ENCODE measurements at places on chromosomes 16 and 17.

GRCh38 chr17:62112229-62112628, 47.2 kb upstream of the MED13 start:
- DNase-seq, result no peak

- no peak for DNase-seq
Observed at GRCh38 chr16:11296706-11297491, 15.8 kb upstream of the PRM1 start.

DNA sequence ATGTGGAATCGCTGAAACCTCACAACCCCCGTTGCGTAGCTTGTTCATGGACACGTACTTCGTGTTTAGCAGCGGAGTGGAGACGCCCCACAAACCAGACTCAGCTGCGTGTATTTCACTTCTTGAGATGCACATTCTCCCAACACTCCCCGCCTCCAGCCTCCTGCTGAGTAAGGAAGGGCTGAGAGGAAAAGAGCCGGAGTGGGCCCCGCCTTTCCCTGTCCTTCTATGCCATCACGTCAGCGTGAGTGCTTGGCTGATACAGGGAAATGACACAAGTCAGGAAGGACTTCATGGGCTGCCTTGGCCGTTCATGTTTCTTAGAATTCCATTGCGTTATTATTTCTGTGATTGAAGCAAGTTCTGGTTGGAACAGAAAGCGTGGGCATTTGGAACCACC, 68.6 kb upstream of the CBX4 start:
- no peak for DNase-seq

DNA sequence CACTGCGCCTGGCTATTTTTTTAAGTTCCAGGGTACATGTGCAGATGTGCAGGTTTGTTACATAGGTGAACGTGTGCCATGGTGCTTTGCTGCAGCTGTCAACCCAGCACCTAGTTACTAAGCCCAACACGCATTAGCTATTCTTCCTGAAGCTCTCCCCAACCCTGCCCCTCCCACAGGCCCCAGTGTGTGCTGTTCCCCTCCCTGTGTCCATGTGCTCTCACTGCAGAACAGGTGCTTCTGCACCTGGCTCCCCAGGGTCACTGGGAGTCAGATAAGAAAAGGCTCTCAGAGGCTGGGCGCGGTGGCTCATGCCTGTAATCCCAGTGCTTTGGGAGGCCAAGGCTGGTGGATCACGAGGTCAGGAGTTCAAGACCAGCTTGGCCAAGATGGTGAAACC, 6.2 kb downstream of the HASPIN start:
- no peak for DNase-seq

DNA sequence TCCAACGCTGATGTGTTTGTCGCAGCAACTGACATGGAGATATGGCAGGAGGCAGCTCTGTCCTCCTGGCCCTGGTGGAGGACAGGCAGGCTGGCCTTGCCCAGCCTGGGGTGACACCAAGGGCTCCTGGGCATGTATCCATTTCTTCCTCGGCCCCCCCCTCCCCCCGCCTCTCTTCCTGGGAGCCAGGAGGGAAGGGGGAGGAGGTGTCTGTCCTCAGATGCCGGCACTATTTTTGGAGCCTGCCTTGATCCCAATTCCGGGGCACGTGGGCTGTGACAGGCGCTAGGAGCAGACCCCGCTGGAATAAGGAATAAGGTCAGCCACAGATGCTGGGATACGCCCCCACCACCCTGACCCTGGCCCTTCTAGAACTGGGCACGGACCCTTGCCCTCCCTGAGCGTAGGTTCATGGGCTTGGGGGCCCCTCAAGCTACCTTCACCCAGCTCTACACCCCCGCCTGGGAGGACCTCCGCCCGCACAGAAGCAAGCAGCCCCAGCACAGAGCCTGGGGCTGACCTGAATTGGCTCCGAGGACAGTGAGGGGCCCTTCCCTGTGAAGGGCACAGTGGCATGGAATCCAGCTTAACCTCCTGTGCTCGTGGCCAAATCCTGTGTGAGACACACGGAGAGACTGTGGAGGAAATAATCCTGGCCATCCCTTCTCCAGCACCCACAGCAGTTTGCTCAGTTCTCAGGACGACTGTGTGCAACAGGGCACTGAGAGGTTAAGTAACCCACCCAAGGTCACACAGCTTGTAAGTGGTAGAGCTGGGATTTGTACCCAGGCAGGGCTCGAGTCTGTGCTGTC, 24.1 kb downstream of the SEC14L5 start:
- DNase-seq, result no peak

DNA sequence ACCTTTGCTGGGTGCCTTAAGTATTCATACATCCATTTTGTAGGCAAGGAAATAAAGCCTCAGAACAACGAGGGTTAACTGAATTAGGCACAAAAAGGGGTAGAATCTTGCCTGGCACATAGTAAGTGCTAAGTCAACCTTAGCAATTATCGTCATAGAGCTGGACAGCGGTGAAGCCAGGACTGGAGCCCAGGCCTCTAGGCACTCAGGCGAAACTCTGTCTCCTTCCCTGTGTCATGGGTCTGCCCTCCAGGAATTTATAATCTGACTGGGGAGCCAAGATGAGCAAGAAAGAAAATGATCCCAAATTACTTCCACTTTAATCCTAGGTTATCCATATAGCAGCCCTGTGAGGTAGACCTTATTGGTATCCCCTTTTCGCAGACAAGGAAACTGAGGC, 61.4 kb downstream of the KATNIP start:
- DNase-seq, result no peak

GRCh38 chr17:28069061-28069460, 26.6 kb downstream of the NLK start:
- no peak for DNase-seq

DNA sequence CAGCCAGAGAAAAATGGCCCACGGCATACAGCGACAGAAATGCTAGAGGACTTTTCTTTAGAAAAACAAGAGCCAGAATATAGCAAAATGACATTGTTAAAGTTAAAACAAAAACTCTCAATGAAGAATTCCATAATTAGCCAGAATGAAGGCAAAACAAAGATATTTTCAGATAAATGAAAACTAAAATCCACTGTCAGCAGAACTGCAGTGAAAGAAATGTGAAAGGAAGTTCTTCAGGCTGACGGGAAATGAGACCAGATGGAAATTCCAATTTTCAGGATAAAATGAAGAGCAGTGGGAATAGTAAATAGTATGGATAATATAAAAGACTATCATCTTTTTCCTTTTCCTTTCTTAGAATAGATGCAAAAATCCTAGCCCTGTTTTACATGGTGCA, 38.4 kb downstream of the ZCCHC14 start:
- DNase-seq, result no peak

DNA sequence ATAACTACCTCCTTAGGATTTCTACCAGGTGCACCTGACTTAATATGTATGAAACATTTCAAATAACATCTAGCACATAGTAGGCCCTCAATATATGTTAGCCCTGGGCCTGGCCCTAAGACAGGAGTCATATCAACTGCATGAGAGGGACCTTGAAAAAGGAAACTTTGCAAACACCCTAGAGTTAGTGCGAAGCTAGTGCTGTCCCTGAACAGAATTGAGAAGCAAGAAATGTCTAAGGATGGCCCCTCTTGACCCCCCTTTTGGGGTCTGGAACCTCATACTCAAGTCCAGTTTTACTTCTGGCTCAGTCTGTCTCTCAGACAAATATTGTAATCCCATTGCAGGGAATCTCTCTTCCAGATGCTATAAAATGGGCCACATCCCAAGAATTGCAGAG, 80.5 kb downstream of the CBLN1 start:
- no peak for DNase-seq

DNA sequence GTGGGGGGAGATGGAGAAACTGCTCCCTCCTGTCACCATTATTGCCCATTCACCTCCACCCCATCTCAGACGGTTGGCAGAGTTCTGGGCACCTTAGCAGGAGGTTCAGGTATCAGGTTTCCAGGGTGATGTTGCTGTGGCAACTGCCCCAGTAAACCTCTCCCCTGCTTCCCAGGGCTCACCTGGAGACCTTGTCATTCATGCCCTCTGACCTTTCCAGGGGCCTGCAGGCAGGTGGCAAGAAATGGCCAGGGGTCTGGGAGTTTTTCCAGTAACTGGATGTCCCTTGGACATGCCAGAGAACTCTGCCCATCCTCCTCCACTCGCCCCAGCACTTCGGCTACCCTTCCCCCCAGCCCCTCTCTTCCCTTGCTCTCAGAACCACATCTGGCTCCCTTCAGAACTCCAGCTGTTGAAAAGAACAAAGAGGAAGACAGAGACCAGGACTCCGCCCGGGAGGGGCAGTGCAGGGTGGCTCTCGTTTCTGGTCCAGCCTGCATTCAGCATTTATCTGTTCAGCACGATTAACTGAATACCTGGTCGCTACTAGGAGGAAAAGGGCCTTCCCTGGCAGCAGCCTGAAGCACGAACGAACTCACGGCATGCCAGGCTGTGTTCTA, 8.5 kb downstream of the MLLT6 start:
- DNase-seq, result no peak

- DNase-seq, result no peak
Observed at GRCh38 chr17:4978726-4979125, 8.7 kb downstream of the CAMTA2 start.

DNA sequence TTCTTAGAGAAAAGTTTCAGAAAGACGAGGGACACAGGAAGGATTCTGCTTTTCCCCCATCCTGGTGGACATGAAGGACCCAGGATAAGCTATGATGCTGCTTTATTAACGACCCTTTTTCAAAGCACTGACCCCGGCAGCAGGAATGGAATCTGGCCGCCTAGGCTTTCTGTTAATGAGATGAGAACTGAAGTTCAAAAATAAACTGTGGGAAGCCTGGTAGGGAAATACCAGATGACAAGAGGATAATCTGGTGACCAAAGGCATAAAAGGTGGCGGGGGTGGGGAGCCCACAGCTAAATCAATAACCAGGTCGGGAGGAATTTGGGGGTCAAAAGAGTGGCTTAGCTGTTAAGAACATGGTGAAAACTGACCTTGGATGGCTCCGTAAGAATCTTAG, 171.0 kb downstream of the XYLT1 start:
- no peak for DNase-seq

GRCh38 chr16:74309789-74310781, 13.5 kb downstream of the PSMD7 start:
- DNase-seq, result no peak

DNA sequence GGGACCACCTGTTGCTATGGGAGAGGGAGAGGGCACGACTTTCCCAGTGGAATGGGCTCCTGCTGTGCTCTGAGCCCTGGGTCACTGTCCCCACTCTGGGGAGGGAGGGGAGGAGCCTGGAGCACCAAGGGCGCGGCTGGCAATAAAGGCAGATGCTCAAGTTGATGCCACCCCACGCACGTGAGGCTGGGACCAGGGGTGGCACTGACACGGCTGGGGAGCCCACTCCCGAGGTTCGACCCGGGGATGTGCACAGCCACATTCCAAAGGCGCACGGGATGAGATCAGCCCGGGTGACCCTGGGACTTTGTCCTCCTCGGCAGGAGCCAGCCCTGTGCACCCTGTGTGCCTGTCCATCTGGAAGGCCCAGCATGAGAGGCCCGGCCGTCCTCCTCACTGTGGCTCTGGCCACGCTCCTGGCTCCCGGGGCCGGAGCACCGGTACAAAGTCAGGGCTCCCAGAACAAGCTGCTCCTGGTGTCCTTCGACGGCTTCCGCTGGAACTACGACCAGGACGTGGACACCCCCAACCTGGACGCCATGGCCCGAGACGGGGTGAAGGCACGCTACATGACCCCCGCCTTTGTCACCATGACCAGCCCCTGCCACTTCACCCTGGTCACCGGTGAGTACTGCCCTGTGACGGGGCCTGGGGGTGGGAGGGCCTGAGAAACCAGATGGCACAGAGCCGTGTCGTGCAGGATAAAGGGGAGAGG, at the start of gene ENPP7:
Gene ENPP7 (plus strand): TSS at position 175 of the 715 bp plus-strand sequence. CDS start 197 bp downstream, at position 372.
- DNase-seq, result no peak

- DNase-seq, result no peak
Observed at GRCh38 chr17:58382108-58382871, 30.3 kb upstream of the SUPT4H1 start.

DNA sequence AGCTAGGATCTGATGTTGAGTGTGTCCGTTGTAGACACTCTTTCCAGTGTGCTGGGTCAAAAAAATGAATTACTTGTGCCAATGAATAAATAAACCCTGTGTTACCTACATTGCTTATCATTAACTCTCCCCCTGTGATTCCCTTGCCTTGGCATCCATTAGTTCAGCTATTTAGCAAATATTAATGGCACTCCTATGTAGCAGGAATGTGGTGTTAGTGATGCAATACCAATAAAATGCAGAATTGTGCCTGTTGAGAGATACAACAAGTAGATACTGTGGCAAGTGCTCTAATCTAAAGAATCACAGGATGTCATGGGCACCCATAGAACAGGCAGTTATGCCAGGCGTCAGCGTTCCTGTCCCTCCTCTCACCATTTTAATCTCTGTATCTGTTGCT, 343.2 kb downstream of the PMP22 start:
- no peak for DNase-seq

DNA sequence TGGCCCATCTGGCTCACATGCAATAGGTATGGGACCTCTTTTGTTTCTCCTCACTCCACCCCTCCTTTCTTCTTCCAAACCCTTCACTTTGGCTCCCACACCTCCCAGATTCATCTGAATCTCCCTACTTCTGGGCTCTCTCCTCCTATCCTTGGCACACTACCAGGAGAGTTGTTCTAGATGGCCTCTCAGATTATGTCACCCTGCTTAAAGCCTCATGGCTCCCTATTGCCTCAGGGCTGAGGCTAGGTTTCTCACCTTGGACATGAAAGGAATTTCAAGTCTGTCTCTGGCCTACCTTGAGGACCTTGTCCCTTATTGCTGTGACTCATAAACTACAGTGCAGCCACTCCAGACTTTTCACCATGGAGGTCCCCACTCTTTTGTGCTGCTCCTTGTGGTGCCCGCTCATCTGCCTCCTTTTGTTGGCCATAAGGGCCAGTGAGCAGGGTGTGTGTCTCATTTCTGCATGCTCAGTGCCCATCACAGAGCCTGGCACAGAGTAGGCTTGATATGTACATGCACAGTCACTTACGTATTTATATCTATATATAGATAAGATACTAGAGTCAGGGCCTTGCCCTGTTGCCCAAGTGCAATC, 1.0 kb upstream of the MFAP4 start:
- DNase-seq, result no peak

GRCh38 chr17:9839433-9839832, 13.7 kb downstream of the GLP2R start:
- no peak for DNase-seq

GRCh38 chr17:65930140-65930730, 261.7 kb downstream of the CEP112 start:
- no peak for DNase-seq
